Stimulated activated memory B cell treated with anti-CD40 and anti-IgM and Interleukin-4, amounts not matched to agents 10 μg/mL and 1 μg/mL and 100 μg/mL, for 72 hours (primary cell): ENCODE measurements at places on chromosomes 1 and 21.
A peak's percentile ranks its signal among the peaks of the same experiment; 100 is the strongest.

DNA sequence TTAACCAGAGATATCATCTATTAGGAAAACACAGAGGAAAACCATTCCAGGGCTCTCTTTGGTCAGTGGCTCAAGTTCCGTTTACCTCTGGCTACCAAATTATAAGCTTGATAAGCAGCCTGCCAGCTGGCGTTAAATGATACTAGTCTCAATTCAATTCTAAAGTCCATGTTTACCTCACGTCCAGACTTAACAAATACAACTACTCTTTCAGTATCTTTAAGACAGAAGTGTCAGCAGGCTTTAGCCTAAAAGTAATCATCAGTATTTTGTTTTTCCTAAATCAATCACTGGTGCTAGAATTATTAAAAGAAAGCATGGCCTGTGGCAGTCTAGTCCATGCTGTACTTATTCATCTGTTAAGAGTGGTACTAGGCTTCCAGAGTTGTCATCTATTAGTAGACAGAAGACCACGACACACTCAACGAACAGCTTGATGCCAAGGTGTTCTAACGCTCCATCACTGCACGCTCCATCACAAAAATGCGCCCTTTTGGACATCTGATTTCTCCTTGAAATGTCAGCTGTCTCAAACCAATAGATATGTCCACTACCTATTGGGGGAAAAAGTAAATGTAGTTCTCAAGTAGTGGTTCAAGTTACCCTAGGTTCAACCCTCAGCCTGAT, 1.5 kb downstream of the IVNS1ABP start:
- no peak for ATAC-seq

DNA sequence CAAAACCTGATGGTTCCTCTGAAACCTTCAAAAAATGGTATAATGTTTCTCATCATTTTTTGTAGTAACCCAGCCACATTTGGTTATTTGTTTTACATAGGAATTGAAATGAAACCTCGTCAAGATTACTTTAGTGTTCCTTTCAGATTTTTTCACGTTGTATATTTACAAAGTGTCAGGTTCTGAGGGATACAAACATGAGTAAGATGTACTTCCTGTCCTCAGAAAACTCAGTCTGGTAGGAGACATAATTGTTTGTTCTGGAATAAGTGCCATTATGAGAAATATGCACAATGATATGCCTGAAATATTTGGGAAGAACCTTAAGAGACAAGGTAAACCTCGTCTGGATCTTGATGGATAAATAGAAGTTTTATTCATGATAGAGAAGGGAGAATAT, 145.5 kb downstream of the USP25 start:
- ATAC-seq: no peak

GRCh38 chr1:160404094-160404493, 3.7 kb downstream of the VANGL2 start:
- no peak for ATAC-seq

DNA sequence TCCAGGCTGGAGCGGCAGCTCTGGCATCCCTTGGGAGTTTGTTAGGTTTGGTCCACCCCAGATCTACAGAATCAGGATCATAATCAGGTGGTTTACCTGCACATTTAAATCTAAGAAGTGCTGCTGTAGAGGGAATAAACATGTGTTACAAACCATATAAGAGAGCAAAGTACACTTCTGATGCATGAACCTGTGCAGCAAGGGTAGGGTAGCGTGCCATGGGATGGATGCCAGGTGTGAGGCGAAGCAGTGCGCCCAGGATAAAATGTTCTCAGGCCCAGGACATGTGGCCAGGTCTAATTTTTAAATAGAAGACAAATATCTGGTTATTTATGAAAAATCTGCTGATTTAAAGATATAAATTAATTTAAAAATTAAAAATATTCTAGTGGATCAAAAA, 308.8 kb upstream of the USP24 start:
- no peak for ATAC-seq

GRCh38 chr1:151638812-151639211, 27.0 kb downstream of the SNX27 start:
- no peak for ATAC-seq

GRCh38 chr1:180951836-180952656, 39.3 kb downstream of the KIAA1614 start:
- ATAC-seq: no peak

GRCh38 chr21:34128124-34128523, 54.7 kb downstream of the MRPS6 start:
- ATAC-seq: no peak

- no peak for ATAC-seq
These were observed 106.6 kb downstream of the OMA1 start for GRCh38 chr1:58439946-58440345.

DNA sequence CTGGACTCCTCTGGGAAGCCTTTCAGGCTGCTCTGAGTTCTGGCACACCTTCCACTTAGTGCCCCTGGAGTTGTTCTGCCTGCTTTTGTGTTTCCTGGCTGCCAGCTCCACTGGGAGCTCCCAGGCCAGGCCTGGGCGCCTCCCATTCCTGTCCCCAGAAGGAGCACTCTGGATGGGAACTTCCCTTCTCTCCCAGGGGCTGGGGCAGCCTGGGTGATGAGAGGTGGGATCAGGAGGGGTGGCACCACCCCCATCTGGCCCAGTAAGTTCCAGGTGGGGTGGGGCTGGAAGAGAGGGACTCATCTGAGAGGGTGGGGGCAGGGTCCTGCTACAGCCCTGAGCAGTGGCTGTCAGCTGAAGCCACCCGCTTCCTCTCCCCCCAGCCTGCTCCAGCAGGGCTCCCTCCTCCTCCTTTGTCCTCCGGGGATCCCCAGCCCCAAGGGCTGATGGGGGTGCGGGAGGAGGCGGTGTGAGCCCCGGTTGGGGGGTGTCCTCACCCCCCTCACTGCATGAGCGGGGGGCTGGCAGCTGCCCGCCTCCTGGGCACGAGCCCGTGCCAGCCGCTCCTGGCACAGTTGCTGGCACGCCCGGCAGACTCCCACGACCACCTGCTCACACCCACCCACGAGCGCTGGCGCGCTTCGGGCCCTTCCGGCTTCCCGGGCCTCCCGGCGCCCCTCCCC, 4.7 kb downstream of the FOXO6 start:
- ATAC-seq: peak; percentile 0

DNA sequence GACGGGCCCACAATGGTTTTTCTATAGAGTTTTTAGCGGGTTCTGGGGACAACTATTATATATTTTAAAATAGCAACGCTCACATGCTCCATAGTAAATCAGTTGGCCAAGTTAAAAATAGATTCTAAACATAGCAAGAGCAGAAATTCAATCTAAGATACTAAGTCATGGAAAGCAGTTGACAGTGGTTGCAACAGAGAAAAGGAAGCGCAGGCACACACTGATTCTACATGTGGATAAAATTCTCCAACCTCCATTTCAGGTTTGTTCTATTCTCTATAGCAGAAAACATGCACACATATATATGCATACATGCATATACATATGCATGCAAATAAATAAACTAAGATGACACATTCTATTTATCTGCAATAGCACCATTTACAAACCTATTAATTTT, 89.6 kb upstream of the HNRNPU start:
- no peak for ATAC-seq

DNA sequence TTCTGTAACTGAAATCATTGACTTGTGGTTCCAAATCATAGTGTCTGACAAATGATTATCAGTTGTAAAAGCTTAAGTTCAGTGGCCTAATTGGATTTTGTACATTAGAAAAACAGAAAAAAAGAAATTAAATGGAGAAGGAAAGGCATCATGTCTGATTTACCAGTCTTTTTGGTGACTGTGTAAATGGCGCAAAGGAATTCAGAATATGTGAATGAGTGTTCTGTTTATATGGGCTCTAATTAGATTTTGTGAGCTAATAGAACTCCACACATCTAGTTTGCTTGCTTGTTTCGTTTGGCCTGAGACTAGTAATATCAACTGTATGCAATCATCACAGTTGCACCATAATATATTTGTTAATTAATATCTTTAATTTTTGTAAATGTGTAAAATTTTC, 151.7 kb downstream of the PLA2G4A start:
- no peak for ATAC-seq

DNA sequence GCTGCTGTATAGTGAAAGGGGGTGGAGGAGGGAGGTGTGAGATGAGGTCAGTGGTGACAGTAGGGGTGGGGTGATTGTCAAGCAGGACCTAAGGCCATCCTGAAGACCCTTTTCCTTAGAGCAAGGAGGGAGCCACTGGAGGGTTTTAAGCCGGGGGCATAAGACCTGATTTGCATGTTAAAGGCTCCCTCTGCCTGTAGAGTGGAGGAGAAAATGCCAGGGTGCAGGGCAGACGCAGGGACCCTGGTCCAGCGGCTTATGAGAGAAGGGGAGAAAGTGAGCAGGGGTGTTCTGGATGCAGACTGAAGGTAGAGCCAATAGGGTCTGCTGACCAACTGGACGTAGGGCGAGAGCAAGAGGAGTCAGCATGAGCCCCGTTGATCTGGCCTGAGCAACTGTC, 154.1 kb downstream of the TRABD2B start:
- ATAC-seq: no peak

DNA sequence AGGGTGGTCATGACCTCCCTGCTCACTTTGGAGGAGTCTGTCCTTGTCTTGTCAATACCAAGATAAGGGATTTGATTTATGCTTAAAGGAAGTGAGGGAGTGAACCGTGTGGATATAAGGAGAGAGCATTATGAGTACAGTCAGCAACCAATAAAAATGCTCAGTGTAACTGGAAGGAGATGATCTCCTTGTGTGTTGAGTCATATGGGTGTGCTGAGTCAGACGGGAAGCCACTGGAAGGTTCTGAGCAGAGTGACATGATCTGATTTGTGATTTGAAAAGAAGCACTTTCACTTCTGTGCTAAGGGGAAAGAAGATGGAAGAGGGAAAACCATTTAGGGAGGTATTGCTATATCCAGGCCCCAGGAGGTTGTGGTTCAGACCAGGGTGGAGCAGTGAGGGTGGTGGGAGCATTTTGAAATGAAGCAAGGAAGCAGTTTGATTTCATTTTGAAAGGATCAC, 2.5 kb upstream of the BCL10 start:
- ATAC-seq: no peak

DNA sequence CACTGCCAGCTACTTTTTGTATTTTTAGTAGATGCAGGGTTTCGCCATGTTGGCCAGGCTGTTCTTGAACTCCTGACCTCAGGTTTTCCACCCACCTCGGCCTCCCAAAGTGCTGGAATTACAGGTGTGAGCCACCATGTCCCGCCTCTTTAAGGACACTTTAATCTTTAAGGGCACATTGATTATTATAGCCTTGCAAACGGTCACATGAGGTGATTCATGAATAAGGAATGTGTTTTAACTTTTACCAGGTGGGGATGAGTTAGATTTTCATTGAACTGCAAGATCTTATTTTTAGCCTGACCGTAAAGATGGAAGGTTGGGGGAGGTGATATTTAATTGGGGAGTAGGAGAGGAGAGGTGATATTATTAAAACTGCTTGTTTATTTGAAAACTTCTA, 61.9 kb downstream of the TBCE start:
- ATAC-seq: no peak

DNA sequence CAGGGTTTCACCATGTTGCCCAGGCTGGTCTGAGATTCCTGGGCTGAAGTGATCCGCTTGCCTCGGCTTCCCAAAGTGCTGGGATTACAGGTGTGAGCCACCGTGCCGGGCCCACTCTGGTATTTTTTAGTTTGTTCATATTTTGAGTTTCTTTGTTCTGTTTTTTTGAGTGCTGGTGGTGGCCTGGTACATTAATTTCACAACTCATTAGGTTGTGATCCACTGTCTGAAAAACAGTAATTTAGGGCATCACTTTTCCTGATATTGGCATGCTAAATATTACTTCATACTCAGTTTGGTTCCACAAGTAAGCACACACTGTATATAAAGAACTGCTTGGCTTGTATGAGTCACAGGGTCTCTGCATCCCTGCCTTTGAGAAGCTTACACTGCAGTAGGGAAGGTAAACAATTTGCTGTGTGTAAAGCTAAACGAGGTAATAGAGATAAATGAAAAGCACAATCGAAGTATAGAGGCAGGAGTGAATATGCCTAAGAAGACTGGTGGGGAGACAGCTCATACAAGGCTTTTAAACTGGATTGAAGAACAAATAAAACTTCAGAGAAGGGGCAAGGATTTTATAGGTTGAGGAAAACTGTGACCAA, 7.7 kb downstream of the SNX27 start:
- ATAC-seq: no peak

- ATAC-seq: no peak
These were observed 500.4 kb downstream of the PTPRU start for GRCh38 chr1:29736582-29737188.

GRCh38 chr1:85502171-85502570, 37.2 kb upstream of the DDAH1 start:
- no peak for ATAC-seq

GRCh38 chr1:201584471-201585092, 45.7 kb downstream of the NAV1 start:
- ATAC-seq: no peak

GRCh38 chr1:170836141-170836540, 99.2 kb upstream of the MROH9 start:
- no peak for ATAC-seq

- ATAC-seq: no peak
These were observed 59.1 kb upstream of the SIM2 start for GRCh38 chr21:36639769-36640168.

DNA sequence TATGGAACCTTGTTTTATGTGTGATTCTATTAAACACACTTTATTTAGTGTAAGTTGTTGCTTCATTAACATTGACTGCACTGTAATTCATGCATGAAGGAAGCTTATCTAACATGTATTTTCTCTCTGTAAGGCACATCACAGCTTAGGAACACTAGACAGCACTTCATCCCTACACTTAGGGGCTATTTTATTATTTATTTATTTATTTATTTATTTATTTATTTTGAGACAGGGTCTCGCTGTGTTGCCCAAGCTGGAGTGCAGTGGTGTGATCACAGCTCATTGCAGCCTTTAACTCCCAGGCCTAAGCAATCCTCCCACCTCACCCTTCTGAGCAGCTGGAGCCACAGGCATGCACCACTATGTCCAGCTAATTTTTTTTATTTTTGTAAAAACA, 30.7 kb upstream of the GRHL3 start:
- ATAC-seq: no peak

DNA sequence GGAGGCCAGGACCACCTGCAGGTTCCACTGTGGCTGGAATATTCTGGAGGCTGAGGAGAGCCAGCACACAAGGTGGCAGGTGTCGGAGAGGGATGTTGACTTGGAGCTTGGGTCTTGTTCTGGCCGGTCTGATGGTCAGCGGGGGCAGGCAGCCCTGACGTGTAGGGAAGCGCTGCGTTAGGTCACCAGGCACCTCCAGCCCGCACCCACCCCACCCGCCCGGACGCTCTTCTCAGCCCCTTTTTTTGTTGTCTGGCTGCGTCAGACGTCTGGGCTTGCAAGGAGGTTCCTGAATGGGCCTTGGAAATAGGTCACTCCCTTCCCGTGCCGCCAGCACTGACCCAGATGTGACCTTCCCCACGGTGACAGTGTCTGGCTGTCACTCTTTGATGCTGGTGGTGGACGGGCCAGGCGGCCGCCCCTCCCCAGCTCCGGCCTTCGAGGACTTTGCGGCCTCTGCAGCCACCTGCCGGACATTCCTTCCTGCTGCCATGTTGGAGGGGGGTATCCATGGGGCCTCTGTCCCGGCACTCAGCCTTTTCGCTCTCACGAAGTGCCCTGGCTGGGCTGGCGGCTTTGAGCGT, 30.1 kb downstream of the SPSB1 start:
- ATAC-seq: no peak
